ENCODE measurements at places on chromosomes 6 and 20. TPM values are rescaled to one million over a fixed set of nuclear protein-coding genes. Genes with fewer than 3 reads are reported as not detected.

The BCL2L1 gene
- 73.0 TPM for polyA plus RNA-seq

The NFATC2 gene
- polyA plus RNA-seq: 1.4 TPM

The VGLL2 gene
- not detected for polyA plus RNA-seq

The HLA-DRB5 gene
- not detected for polyA plus RNA-seq

The TASP1 gene
- polyA plus RNA-seq: 4.3 TPM

The ESF1 gene
- polyA plus RNA-seq: 6.2 TPM

The NEDD9 gene
- 4.2 TPM for polyA plus RNA-seq

The ZNF512B gene
- polyA plus RNA-seq: 7.6 TPM

The PARD6B gene
- polyA plus RNA-seq: 3.7 TPM

The PPP1R3G gene
- polyA plus RNA-seq: 0.12 TPM

The CGA gene
- polyA plus RNA-seq: not detected

Measured in stomach (tissue), 19 donors.